Activated naive CD4-positive, alpha-beta T cell treated with anti-CD3 and anti-CD28 coated beads, Interleukin-2, amount 50 U/mL, for 72 hours (primary cell): ENCODE measurements at places on chromosomes 1 and 21.

DNA sequence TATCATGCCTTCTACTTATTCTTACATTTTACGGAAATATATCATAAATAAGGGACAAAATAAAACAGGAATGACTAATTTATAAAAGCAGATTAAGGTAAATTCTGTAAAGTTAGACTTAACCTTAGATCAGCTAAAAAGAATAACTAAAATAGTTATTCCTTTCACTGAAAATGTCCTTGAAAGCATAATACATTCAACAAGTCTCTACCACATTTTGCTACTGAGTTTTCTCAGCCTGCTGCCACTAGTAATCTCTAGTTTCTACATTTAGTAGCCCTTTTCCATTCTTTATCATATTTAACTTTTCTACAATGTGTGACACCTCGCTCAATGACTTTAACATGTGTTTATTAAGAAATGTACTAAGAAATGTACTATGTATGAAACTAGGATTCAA is 89.0 kb downstream of the DENND1B start:
- no peak for DNase-seq

GRCh38 chr1:204887846-204888245 is 17.2 kb downstream of the NFASC start:
- no peak for DNase-seq

DNA sequence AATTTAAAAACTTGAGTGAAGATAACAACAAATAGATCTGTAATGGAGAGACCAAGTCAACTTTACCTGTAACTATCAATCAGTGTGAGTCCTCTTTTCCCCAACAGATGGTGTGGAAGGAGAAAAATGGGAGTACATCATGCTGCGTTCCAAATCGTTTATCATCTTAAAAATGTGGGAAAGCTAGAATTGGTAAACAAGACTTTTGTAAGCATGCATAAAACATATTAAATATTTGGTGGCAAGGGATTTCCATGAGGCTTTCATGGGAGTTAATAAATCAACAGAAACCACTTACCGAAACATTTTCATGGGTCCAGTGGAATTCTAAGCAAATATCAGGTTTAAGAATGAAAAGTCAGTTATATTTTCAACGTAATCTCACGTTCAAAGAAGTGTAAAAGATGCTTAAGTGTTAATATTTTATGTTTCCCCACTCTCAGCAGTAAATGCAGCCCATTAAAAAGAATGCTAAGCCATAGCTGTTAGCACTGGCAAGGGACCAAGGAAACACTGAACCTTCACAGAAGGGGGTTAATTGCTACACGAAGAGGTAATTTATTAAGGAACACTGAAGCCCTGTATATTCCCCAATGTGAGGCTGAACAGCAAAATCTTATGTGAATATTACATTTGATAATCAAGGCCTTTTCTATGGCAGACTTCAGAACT is 117.0 kb downstream of the ZC3H11B start:
- no peak for DNase-seq

DNA sequence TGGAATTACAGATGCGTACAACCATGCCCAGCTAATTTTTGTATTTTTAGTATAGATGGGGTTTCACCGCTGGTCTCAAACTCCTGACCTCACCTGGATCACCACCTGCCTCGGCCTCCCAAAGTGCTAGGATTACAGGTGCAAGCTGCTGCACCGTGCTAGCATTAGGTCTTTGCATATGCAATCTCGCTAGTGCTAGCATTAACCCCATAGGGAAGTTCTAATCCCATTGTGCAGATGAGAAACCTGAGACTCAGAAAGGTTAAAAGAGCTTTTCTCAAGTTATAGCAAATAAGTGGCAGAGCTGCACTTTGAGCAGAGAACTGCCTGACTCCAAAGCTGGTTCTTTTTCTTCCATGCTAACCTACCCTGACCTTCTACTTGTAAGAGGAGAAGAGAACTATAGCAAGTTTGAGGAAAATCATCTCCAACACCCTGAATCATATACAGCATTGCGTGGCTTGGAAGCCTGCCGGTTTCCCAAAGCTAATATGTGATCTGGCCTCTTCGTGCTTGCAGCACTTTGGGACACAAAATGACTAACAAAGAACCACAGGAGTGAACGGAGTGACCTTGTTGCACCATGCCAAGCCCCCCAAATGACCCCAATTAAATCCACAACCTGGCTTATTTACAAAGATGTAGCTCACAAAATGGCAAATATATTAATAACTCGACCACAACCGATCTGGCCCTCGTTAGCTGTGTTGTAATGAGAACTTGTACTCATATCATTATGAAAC is 185.1 kb downstream of the TM2D1 start:
- DNase-seq, result no peak
